Activated T-helper 2 cell treated with anti-CD3 and anti-CD28 coated beads, Interferon-gamma antibody, Interleukin-2, Interleukin-4, amounts not matched to agents 10 μg/mL and 5 μg/mL and 100 μg/mL, durations not matched to agents 14 hours and 24 hours and 36 hours (primary cell): ENCODE measurements at places on chromosomes 1 and 21. TPM values are rescaled to one million over a fixed set of nuclear protein-coding genes. Genes with fewer than 3 reads are reported as not detected.

The CACNA1S gene
- not detected in 2 replicates for total RNA-seq

The RNF187 gene
- total RNA-seq, result 146 and 154 TPM in 2 replicates

GRCh38 chr21:44065428-44065827, 41.8 kb upstream of the PWP2 start:
- peak; percentile 67 for DNase-seq

The KRTAP10-9 gene
- total RNA-seq, result not detected in 2 replicates
